ENCODE measurements at places on chromosomes 2 and 18. TPM values are rescaled to one million over a fixed set of nuclear protein-coding genes. Genes with fewer than 3 reads are reported as not detected.

Gene SLC4A3
- polyA plus RNA-seq = 9.3 TPM

Gene PSTPIP2
- 7.9 TPM for polyA plus RNA-seq

Gene CD207
- not detected for polyA plus RNA-seq

Gene SMAD2
- polyA plus RNA-seq = 80.3 TPM

Gene APOB
- 0.06 TPM for polyA plus RNA-seq

Gene SERPINB2
- polyA plus RNA-seq = 0.13 TPM

DNA sequence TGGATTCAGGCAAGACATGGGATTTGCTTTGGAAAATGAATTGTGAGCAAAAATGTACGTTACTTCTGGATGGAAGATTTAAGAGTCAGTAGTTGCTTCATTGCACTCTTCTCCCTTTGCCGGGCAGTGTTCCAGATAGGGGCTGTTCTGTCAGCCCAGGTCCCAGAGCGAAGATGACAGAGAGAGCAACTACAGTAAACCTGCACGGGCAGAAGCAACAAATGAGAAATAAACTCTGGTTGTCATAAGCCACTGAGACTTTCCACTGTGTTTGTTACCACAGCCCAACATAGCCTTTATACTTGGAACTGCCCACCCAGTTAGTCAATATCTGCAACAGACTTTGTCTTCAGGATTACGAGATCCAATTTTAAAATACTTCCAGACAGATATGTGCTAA is 83.3 kb downstream of the CACNB4 start:
- no peak for DNase-seq

DNA sequence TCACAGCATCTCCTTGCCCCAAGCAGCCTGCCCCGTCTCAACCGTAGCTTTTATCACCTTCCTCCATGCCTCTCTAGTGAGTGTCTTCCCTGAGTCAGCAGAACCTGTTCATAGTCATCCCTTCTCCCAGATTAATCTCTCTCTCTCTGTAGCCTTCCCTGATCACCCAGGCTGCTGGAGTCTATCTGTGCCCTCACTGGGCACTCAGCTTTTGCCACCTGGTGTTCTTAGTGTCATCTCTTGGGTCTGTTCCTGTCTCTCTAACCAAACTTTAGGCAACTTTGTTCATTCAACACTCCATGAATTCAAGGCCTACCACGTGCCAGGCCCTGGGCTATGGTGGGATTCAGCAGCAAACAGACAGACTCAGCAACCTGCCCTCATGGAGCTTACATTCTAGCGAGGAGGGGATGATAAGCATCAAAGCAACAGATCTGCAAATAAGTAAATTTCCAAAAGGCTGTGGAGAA is 159.1 kb downstream of the SMAD7 start:
- no peak for DNase-seq

DNA sequence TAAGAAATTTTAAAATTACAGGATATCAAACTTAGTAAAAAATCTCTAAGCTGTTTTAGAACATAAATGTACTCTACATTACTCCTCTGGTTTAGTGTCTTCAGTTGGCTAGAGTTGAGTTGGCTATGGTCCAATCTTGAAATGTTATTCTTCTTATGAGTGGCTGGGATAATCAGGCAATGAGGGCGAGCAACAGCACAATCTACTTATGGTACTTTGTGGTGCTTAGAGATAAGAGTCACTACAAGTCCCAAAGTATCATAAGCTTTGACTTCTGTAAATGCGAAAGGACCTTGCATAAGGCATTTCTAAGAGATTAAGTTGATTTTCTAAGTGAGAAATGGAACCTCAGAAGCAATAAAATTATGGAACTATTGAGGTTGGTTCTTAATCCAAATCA is 361.7 kb downstream of the GPD2 start:
- no peak for DNase-seq

GRCh38 chr2:109707281-109708147 is 86.6 kb upstream of the RGPD5 start:
- DNase-seq = no peak

- DNase-seq = no peak
Measured at GRCh38 chr2:74005786-74006185, 21.1 kb downstream of the TET3 start.

DNA sequence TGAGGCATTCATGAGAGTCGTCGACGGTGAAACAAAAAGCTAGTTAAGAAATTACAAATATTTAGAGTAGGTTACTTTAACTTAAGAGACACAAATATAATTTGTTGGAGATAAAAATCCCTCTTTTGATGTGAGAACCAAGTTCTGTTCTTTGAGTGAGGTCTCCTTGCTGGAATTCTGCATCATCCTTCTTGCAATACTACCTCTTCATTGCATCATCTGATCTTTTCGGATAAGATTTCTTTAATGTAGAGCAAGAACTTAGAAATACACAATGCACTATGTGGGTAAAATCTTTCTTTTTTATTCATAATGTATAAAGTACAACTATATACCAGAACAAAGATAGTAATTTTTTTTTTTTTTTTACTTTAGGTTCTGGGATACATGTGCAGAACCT is 118.4 kb downstream of the ARL4C start:
- DNase-seq = no peak

GRCh38 chr2:46915281-46915810 is at the start of gene MCFD2:
Gene MCFD2, minus strand, starts transcription at chr2:46915806. Its CDS starts 6,635 bp downstream, at chr2:46909171.
- no peak for DNase-seq

GRCh38 chr2:226601881-226602662 is 197.5 kb downstream of the IRS1 start:
- no peak for DNase-seq

DNA sequence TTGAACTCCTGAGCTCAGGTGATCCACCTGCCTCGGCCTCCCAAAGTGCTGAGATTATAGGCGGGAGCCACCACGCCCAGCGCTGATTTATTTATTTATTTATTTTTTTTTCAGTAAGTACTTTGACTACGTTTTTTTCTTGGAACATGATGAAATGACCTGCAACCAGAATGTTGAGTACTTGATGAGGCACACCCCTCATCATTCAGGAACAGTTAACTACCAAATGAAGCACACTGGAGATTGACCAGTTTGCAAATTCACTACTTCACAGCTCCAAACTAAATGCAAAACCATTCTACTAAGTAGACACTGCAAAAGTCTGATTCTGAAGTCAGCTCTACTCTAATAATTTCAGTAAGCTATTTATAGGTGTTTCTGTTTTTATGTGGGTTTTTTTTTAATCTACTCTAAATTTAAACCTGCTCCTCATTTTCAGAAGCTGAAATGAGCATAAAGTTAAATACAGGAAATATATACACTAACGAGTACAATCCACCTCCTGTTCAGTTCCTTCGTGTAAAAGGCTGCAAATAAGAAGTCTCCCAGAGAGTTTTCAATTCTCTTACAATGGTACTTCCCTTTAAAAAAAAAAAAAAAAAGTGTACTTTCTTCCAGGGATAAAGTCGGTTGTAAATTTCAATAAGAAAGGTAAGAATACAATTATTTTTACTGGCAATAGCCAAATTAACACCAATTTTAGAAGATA is 1.4 kb downstream of the GFPT1 start:
- DNase-seq = no peak

GRCh38 chr18:331221-331821 is 63.5 kb upstream of the THOC1 start:
- no peak for DNase-seq

- no peak for DNase-seq
Measured at GRCh38 chr18:38368246-38368645, 802.6 kb upstream of the CELF4 start.

- DNase-seq = no peak
Measured at GRCh38 chr2:236604575-236605344, 35.1 kb downstream of the ACKR3 start.

DNA sequence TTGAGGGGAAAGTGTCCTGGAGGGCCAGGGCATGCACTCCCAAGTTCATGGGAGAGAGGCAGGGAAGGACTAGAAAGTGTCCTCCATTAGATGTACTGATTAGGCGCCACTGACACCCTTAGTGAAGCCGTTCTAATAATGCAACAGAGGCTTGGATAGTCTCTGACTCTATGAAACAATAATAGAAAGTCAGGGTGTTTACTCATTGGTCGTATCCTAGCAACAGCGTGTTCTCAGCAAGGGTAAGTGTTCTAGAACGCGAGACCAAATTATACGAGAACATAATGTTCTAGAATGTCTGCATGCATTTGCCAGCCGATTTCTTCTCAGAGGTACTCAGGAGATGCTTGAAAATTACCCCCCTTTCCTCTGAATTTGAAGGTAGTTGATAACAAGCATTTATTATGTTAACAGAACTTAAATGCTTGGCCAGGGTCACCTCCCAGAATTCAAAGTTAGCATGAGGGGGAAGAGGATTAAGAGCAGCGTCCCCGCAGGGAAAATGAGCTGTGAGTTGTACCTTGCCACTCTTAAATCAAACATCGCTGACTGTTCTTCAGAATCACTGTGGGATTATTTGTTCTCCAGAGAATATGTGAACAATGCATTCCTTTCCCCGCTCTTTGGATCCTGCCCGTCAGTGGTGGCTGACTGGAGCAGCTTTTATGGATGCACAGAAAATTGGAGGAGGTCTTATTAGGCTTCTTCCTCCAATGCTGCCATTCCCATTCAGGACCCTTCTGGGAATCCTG is 33.7 kb upstream of the PDIA6 start:
- no peak for DNase-seq

Measured in right lung (tissue), 10 donors.